Purkinje cell (primary cell): ENCODE measurements at places on chromosomes 3 and 15. TPM values are rescaled to one million over a fixed set of nuclear protein-coding genes. Genes with fewer than 3 reads are reported as not detected.

Gene RETNLB
- not detected in 2 replicates for polyA plus RNA-seq

Gene IFT80
- polyA plus RNA-seq: 33.6 and 48.5 TPM in 2 replicates

Gene CD276
- polyA plus RNA-seq: 1.3 and 2.0 TPM in 2 replicates

Gene AEN
- 3.6 and 4.6 TPM in 2 replicates for polyA plus RNA-seq

Gene TMC3
- not detected in 2 replicates for polyA plus RNA-seq

Gene TUSC7
- polyA plus RNA-seq: 5.7 TPM in 1 of 2 replicates, not detected in the other

Gene SLC2A2
- polyA plus RNA-seq: 0.09 TPM in 1 of 2 replicates, not detected in the other

Gene UACA
- 12.5 and 19.7 TPM in 2 replicates for polyA plus RNA-seq

Gene PAQR5
- 0.09 and 0.42 TPM in 2 replicates for polyA plus RNA-seq
